ENCODE measurements at places on chromosomes 6 and 20.

GRCh38 chr6:50935442-50935841, 116.8 kb downstream of the TFAP2B start:
- DNase-seq, result no peak

DNA sequence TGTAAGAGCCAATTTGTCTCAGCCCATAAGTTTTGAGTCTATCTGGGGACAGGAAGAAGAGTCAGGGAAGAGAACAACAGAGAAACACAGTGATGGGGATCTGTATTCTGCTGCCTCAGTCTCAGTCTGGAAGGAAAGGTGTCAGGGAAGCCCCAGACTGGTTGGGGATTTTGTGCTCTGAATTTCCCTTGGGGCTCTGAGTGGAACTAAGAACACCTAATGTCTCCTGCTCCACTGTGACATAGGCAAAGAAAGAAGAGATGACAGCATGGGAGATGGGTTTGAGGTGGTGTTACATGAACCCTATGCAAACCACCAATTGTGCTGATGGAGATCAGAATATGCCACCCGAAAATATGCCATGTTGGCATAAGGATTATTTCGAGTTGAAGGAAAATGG, 139.5 kb upstream of the MYLIP start:
- no peak for DNase-seq

GRCh38 chr6:132725947-132726607, 12.2 kb upstream of the VNN1 start:
- DNase-seq, result no peak

DNA sequence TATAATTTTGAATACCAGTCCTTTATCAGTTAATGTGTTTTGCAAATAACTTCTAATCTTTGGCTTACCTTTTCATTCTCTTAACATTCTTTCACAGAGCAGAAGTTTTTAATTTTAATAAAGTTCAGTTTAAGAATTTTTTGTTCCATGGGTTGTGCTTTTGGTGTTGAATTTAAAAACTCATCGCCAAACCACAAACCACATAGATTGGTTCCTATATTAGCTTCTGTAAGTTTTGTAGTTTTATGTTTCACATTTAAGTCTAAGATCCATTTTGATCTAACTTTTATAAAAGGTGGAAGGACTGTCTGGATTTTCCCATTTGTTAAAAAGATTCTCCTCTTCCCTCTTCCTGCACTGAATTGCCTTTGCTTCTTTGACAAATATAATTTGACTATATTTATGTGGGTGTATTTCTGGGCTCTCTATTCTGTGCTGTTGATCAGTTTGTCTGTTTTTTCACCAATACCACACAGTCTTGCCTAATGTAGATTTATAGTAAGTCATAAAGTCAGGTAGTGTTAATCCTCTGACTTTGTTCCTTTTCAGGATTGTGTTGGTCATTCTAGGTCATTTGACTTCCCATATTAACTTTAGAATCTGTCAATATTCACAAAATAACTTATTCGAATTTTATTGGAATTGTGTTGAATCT, 17.5 kb upstream of the SDCBP2 start:
- no peak for DNase-seq

GRCh38 chr6:161117308-161117707, 125.7 kb downstream of the MAP3K4 start:
- DNase-seq, result no peak

- no peak for DNase-seq
These were observed 98.9 kb downstream of the FYN start for GRCh38 chr6:111774346-111774703.

DNA sequence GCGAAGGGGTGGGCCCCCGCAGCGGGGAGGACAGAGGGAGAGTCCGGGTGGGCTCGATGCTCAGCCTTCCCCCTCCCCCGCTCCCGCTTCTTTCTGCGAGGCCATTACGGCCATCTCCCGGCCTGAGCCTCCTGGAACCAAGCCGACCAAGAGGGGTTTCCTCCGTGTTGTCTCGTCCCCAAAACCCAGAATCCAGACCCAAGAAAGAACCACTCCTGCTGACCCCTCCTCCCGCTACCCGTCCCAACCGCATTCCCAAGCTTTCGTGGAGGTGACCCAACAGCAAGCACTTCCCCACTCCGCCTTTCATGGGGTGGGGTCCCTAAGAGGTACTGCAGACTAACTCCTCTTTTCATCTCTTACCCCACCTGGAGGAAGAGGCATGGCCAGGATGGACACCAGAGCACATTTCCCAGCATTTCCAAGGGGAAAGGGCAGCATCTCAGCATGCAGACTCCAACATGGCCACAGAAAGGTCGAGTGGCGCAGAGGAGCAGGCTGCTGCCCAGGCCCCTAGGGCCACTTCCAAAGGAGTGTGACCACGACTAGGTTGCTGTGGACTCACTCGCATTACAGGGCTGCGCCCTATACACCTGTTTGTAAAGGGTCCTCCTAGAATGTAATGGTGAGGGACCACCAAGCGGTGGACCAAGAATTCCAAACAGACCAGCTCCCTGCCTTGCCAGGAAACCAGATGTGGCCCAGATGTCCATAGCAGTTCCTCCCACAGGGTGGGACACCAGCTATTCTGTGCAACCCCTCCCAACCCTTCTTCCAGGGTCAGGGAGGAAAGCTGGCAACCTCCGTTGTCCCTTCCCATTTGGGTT, 53.4 kb downstream of the MRPL14 start:
- no peak for DNase-seq

GRCh38 chr6:57074383-57074782, 15.6 kb upstream of the ZNF451 start:
- no peak for DNase-seq

GRCh38 chr20:9492067-9492466, 22.3 kb upstream of the LAMP5 start:
- no peak for DNase-seq

DNA sequence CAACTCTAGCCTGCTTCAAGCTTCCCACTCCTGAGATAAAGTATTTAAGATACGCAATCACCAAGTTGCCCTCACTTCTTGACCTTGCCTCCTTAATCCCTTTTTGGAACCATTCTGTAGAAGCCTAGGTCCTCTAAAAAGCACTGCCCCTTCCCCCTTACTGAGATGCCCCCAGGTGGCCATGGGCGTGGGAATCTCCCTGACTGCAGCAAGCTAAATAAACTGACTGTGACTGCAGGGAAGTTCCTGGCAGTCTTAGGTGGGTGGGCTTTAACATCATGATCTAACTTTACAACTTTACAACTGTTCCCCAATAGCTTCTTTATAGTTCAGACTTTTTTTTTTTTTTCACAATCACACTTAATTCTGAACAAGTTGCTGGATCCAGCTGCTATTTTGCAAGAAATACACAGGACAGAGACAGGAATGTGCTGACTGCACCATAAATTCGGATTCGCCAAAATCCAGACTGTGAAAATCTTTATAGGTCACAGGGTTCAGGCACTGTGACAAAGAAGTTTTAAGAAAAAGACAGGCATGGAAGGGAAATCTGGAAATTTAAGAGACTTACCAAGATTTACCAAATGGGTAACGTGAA, 344.2 kb upstream of the SULF2 start:
- no peak for DNase-seq

GRCh38 chr20:49324306-49324705, 46.4 kb upstream of the ZNFX1 start:
- DNase-seq, result no peak

DNA sequence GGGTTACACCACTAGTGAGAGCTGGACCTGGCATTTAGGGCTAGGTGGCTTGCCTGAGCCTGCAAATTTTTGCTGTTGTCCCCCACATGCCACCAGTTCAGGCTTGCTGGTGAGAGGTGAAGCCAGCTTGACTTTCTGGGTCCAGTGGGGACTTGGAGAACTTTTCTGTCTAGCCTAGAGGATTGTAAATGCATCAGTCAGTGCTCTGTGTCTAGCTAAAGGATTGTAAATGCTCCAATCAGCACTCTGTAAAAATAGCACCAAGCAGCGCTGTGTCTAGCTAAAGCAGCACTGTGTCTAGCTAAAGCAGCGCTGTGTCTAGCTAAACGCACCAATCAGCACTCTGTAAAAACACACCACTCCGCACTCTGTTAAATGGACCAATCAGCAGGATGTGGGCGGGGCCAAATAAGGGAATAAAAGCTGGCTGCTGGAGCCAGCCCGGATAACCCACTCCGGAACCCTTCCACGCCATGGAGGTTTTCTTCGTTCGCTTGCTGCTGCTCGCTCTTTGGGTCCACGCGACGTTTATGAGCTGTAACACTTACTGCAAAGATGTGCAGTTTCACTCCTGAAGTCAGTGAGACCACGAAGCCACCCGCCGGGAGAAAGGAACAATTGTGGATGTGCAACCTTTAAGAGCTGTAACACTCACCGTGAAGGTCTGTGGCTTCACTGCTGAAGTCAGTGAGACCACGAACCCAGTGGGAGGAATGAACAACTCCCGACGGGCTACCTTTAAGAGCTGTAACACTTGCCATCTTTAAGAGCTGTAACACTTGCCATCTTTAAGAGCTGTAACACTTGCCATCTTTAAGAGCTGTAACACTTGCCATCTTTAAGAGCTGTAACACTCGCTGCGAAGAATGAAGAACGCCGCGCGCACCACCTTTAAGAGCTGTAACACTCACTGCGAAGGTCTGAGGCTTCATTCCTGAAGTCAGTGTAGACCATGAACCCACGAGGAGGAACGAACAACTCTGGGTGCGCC, 27.3 kb downstream of the GMPR start:
- no peak for DNase-seq

GRCh38 chr20:62645613-62646012, 3.3 kb downstream of the SLCO4A1 start:
- DNase-seq, result no peak

- no peak for DNase-seq
These were observed 37.4 kb downstream of the MDN1 start for GRCh38 chr6:89782222-89782621.

GRCh38 chr6:21596145-21596948, 2.8 kb downstream of the SOX4 start:
- peak; percentile 78 for DNase-seq

- DNase-seq, result no peak
These were observed 89.3 kb downstream of the L3MBTL3 start for GRCh38 chr6:130107710-130108109.

DNA sequence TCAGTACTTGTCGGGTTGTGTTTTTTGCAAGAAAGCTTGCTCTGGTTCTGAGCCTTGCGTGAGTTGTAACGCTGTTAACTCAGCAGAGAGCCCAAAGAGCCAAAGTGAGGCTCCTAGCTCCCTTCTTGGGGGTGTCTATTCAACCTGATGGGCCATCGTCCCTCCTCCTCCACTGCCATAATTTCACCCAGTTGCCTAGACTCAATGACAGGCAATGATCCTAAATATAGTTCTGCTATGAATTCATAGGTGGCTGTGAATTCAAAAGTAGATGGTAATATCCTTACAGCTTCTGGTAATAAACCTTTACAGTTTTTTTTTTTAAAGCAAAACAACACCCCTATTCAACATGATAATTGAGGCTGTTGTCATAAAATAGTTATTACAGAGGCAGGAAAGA, 39.5 kb downstream of the GHRH start:
- DNase-seq, result no peak

DNA sequence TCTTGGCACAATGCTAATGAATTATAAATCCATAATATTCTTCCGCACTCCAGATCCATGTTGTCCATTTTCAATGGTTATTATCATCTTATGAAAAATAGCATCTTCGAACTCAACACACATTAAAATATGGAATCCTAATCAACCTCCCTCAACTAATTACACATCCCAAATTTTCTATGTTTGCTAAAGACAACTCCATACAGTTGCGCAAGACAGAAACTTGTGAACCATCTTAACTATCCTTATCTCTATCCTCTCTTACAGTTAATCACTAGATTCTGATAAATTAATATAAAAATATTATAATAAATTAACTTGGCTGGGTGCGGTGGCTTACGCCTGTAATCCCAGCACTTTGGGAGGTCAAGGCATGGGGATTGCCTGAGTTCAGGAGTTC, 38.3 kb upstream of the TFAP2B start:
- no peak for DNase-seq

DNA sequence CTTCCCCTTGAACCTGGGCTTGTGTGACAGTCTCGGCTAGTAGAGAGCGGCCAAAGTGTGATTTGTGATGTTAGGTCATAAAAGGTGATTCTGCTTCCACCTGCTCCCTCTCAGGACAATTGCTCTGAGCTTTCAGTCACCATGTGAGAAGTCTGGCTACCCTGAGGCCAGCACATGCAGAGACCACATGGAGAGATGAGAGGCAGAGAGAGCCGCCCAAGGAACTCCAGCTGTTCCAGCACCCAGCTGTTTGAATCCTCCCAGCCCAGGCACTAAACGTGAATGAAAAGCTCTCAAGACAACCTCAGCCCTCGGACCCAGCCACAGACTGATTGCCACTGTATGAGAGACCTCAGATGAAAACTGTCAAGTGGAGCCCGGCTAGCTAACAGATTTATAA, 143.4 kb upstream of the EEF1E1 start:
- no peak for DNase-seq

DNA sequence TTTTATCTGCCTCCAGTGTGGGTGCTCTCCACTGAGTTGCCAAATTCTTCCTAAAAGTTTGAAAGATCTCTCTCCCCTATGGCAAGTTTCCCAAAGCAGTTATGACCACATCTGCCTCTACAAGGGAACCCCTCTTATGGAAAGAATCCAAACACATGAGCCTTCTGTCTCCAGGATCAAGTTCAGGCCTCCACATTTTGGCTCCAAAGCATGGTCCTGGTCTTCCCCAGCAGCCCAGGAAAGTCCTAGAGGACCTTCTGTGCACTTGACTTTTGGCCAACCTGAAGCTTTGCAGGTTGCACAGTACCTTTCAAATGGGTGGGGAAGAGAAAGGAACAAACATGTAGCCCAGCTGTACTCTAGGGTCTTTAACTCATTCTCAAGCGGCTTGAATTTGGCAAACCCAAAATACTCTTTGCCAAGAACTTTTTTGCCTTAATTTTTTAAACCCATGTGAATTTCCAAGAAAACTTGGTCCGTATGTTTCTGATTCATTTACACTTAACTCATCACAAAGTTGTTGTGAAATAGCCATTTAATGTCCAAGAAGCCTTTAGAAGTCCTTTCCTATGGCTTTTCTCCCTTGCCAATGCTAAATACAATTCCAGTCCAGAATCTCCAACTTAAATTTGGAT, 240.1 kb upstream of the TBX18 start:
- DNase-seq, result no peak

- DNase-seq, result no peak
These were observed 27.0 kb upstream of the MLIP start for GRCh38 chr6:54084231-54084630.

- DNase-seq, result no peak
These were observed 45.5 kb upstream of the RNF146 start for GRCh38 chr6:127221201-127221600.

Data from NCI-H1092 treated with DMSO at 0.1 percent for 48 hours (cell line).